Heart left ventricle (tissue), 16 donors: ENCODE measurements at places on chromosomes 13 and 19.

- DNase-seq, result no peak
Measured at GRCh38 chr13:42970824-42971690, 21.0 kb downstream of the EPSTI1 start.

DNA sequence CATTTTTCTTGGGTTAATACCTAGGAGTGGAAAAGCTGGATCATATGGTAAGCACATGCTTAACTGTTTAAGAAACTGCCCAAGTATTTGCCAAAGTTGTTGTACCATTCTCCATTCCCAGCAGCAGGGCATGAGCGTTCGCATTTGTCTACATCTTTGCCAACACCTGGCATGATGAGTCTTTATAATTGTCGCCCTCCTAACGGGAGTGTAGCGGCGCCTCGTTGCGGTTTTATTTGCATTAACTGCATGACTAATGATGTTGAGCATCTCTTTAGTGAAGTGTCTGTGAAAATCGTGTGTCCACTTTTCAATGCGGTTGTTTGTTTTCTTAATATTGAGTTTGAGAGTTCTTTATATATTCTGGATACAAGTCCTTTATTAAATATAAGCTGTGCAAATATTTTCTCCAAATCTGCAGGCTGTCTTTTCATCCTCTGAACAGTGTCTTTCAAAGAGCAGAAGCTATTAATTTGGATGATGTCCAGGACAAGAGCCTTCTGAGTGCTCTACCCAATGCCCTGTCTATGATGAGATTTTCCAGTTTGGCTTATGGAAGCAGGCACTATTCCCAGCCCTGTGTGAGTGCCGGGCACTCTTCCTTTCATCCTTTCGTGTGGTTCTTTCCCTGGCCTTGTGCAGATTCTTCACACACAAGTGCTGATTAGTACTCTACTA is 202.0 kb downstream of the FOXO1 start:
- DNase-seq, result no peak

- DNase-seq, result no peak
Measured at GRCh38 chr19:50321831-50322230, 7.3 kb downstream of the KCNC3 start.

DNA sequence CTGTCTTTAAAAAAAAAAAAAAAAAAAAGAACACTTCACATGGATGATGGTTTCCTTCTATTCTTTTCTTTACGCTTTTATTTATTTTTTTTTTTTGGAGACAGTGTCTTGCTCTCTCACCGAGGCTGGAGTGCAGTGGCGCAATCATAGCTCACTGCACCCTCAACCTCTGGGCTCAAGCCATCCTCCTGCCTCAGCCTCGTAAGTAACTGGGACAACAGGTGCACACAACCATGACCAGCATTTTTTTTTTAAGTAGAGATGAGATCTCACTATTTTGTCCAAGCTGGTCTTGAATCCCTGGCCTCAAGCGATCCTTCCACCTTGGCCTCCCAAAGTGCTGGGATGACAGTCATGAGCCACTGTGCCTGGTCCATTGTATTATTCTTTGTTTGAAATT is 24.3 kb downstream of the ANKRD27 start:
- DNase-seq, result no peak

- DNase-seq, result no peak
Measured at GRCh38 chr13:74324338-74324737, 190.1 kb upstream of the KLF12 start.

DNA sequence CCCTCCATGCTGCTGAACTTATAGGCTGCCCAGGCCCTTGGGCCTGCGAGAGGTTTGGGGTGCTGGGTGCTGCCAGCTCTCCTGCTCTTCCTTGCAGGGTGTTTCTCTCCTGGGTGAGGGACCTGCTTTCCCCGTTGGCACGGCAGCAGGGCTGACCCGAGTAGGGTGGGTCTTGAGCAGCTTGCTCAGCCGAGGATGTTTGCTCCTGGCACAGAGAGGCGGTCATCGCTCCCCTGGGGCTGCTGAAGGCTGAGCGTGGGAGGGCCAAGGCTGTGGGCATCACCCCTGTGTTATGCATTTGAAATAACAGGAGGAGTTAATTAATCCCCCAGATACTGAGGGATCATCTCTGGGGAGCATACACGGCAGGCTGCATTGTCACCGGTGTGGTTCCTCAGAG is 5.3 kb downstream of the KCTD15 start:
- peak; percentile 19 for DNase-seq

DNA sequence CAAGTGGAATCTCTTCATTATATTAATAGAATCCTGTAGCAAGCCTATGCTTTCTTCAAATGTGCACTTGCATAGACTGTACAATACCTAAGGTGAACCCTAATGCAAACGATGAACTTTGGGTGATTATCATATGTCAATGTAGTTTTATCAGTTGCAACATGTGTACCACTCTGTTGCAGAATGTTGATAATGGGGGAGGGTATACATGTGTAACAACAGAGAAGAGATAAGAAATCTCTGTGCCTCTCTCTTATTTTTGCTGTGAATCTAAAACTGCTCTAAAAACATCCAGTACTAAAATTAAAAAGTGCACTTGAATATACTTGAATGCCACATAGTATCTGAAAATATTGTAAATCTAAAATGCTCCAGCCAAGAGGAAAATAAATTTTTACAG is 820.8 kb upstream of the MIR17HG start:
- DNase-seq, result no peak

GRCh38 chr13:110980921-110981320 is 66.1 kb upstream of the ANKRD10 start:
- DNase-seq, result no peak

GRCh38 chr13:29887030-29887557 is 36.7 kb upstream of the UBL3 start:
- no peak for DNase-seq

DNA sequence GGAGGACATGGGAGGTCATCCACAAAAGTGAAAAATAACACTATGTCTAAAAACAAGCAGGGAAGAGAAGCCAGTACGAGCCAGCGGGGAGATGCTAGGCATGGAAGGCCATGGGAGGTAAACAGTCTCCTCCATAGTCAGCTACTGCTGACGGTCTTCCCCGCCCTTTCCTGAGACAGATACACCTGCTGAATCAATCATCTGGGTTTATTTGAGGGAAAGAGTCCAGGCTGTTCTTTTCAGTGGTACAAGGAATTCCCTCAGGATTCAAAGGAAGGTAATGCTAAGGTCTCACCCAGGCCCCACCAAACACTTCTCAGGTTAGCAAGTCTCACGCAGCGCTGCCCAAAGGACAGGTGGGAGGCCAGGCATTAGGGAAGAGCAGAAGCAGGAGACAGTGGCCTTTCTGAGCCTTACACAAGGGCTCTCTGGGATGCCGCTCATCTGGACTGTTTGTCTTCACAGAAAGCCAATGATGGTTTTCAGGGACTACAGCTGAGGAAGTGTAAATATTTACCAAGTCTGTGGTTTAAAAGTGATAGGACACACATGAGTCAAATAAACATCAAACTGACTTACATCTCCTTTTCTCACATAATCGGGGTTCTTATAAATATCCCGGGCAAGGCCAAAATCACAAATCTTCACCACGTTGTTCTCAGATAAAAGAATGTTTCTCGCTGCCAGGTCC is 173.9 kb downstream of the FLT1 start:
- DNase-seq, result no peak

GRCh38 chr19:54453921-54454780 is 5.2 kb downstream of the LENG8 start:
- no peak for DNase-seq

- no peak for DNase-seq
Measured at GRCh38 chr13:59766236-59766635, 397.5 kb downstream of the DIAPH3 start.

GRCh38 chr13:99526549-99526948 is 25.3 kb downstream of the TM9SF2 start:
- no peak for DNase-seq

DNA sequence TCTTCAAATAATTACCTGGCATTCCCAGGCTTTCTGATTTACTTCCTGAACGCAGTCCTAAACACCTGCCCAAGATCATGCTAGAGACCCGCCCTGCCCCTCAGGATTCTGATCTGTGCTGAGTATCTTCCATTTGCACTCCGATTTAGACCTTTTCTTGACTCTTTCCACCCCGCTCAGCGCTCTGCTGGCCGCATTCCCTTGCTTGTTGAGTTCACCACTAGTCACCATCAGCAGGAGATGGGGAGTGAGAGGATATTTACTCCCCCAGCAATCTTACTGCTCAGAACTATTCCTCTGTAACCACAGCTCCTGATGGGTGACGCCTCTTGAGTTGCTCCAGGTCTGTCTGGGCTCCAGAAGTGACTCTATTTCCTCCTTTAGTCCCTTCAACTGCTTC is 419.4 kb upstream of the MIR17HG start:
- no peak for DNase-seq

- no peak for DNase-seq
Measured at GRCh38 chr19:50844296-50844935, 10.3 kb upstream of the KLK3 start.

GRCh38 chr13:104586051-104586746 is 1520.0 kb upstream of the SLC10A2 start:
- DNase-seq, result no peak

GRCh38 chr13:80737513-80737912 is 396.6 kb upstream of the SPRY2 start:
- peak; percentile 55 for DNase-seq

- no peak for DNase-seq
Measured at GRCh38 chr19:7734220-7735203, 2.6 kb upstream of the CLEC4G start.

GRCh38 chr13:47081246-47081645 is 184.4 kb upstream of the HTR2A start:
- no peak for DNase-seq

DNA sequence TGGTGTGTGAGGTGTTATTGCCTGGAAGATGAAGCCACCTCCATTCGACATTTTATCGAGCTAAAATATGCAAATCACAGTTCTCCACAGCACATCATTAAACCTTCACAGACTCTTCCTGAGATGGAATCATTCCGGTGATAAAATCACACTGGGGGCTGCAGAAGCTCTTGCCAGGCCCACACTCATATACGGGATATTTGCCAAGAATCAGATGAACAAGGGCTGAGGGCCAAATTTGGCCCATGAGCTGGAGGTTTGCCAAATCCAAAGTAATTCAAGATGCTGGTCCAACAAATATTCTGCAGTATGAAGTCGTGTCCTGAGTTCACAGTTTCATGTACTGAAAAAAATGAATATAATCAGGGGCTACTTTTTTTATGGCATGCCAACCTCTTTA is 16.7 kb upstream of the RXFP2 start:
- no peak for DNase-seq

DNA sequence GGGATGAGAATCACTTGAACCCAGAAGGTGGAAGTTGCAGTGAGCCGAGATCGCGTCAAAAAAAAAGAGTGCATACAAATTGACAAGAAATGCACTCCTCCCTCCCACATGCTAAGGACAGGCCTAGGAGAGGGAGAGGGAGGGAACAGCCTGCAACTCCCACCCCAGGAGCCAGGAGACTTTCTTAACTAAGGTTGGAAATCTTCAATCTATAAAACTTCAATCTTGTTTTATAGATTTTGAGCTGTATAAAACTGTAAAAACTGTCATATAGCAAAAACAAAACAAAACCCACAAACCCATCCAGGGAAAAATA is 1.3 kb upstream of the SYCN start:
- no peak for DNase-seq

- no peak for DNase-seq
Measured at GRCh38 chr19:28349604-28350003, 863.3 kb downstream of the UQCRFS1 start.

DNA sequence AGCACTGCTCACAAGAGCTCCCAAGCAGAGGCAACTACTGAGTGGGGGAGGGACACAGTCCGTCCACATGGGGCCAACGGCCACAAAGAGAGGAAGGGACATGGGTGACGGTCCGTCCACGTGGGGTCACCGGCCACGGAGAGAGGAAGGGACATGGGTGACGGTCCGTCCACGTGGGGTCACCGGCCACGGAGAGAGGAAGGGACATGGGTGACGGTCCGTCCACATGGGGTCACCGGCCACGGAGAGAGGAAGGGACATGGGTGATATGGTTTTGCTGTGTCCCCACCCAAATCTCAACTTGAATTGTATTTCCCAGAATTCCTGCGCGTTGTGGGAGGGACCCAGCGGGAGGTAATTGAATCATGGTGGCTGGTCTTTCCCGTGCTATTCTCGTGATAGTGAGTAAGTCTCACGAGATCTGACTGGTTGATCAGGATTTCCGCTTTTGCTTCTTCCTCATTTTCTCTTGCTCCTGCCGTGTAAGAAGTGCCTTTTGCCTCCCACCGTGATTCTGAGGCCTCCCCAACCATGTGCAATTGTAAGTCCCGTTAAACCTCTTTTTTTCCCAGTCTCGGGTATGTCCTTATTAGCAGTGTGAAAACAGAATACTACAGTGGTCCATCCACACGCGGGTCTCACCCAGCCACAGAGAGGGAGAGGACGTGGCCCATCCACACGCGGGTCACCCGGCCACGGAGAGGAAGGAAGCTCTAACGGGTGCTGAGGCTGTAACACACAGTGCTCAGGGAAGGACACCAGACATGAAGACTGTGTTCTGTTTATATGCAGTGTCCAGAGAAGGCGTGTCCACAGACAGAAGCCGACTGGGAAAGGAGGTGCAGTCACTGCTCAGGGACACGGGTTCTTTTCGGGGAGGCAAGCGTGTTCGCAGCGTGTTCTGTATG is 48.5 kb downstream of the GAS6 start:
- DNase-seq, result no peak

GRCh38 chr19:51479531-51480331 is 1.4 kb downstream of the CEACAM18 start:
- DNase-seq, result no peak

DNA sequence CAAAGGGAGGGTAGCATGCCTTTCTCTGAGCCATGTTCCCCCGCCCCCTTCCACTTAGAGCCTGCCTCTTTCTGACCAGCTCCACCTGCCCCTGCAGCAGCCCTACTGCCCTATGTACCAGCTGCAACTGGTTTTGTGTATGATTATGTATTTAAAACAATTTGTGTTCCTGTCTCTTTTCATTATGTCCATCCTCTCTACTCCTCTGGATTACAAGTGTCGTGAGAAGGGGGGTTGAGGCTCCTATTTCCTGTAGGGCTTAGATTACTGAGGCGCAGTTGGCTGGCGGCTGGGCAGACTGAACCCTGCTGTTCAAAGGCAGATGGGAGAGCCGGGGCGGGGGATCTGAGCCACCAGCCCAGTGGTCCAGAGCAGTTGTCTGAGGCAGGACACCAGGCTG is 213.3 kb downstream of the KCNRG start:
- no peak for DNase-seq

DNA sequence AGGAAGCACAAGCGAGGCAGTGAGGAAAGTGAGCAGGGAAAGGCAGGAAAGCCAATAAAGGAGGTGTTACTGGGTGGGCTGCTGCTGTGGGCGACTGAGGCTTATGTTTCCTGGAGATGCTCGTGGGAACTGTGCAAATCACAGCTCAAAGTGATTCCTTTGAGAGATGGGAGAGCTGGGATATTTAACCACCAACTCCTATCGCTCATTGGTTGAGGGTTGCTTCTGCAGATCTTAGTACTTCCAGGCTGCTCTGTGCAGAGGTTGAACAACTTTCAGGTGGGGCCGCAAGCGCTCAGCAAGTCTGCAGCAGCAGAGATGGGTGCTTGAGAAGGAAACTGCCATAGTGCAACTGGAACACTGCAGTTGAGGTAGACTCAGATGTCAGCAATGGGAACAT is 8.4 kb downstream of the PCDH8 start:
- DNase-seq, result no peak
